Amniotic epithelial cell (primary cell): ENCODE measurements at places on chromosomes 5 and 9.

DNA sequence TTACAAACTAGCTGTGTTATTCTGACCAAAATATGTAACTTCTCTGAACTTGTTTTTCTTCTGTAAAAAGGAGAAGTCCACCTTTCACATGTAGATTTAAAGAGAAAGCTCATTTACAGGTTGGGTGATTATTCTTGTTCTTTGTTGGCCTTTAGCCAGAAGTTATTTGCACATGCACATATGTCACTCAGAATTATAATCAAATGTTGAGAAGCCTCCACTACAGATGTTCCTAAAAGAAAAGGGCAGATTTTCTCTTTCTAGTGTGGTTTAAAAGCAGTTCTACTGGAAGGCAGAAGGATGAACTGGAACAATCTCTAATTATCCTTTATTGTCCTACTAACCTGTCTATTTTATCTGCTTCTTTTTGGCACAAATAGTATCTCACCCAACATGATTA is 209.8 kb upstream of the ELAVL2 start:
- DNase-seq = no peak

DNA sequence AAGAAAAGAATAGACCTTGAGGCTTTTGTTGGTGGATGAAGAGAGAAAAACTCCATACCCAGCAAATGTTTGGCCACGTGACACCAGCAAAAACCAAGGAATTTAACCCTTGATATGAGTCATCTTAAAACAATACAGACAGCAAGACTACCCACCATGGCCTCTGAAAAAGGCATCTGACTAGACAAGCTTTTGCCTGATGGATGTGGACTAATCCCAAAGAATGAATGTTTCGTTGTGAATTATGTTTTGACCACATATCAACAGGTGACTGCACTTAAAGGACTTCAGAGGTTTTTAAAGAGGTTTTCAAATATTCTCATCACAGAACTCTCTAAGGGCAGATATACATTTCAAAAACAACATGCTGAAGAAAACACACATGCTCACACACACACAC is 33.0 kb upstream of the SLC1A3 start:
- peak; percentile 91 for DNase-seq

- no peak for DNase-seq
Measured at GRCh38 chr9:89522261-89522958, 24.5 kb upstream of the SEMA4D start.

- DNase-seq = peak; percentile 0
Measured at GRCh38 chr5:90289837-90290236, 119.7 kb downstream of the CETN3 start.

GRCh38 chr5:134177369-134178095 is 782 bp upstream of the SKP1 start:
- peak; percentile 53 for DNase-seq

GRCh38 chr9:36988848-36989247 is 45.2 kb downstream of the PAX5 start:
- DNase-seq = no peak

GRCh38 chr9:124298646-124299235 is 41.0 kb downstream of the NEK6 start:
- peak; percentile 48 for DNase-seq

DNA sequence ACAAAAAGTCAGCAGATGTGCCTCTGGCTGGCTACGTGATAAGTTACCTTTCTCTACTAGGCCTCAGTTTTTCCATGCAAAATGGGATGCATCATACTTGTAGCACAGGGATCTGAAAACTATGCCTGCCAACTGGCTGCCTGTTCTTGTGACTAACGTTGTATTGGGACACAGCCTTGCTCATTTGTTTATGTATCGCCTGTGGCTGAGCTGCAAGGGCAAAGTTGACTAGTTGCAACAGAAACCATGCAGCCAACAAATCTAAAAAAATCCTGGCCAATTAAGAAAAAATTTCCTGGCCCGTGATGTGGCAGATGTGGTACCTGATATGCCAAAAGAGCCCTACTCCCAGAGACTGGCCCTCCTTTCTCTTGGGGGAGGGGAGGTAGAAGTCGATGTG is 131.3 kb downstream of the SEC61B start:
- peak; percentile 89 for DNase-seq

- no peak for DNase-seq
Measured at GRCh38 chr9:30504502-30504905, 1879.9 kb upstream of the ACO1 start.

DNA sequence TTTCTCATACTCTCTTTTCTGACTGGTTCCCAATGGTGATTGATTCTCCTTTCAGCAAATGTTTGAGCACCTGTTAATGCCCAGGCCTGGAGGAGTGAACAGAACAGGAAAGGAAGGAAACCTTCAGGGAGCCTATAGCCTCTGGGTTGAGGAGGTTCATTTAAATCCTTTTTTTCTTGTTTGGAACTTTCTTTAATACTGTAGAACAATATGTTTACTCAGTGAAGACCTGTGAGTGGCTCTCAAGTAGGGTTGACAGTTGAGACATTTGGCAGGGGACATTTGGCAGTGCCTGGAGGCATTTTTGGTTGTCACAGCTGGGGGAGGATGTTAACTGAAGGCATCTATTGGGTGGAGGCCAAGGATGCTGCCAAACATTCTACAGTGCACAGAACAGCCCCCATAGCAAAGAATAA is 6.1 kb upstream of the FAM120AOS start:
- DNase-seq = no peak

DNA sequence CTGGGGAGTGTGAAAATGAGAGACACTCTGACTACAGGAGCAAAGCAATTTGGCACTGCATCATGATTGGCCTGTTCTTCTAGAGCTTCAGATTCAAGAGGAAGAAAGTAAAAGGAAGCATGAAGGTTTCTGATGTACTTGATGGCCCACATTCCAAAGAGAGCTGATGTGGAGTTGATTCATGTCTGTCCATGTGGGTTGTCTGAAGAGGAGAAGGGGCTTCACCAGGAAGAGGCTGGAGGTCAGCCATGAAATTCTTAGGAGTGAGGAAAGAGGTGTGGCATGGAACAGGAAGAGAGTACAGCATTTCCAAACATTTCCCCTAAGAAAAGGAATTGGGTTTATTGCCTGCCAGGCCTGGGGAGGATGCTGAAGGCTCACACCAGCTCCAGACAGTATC is 70.7 kb downstream of the PTCD2 start:
- no peak for DNase-seq

DNA sequence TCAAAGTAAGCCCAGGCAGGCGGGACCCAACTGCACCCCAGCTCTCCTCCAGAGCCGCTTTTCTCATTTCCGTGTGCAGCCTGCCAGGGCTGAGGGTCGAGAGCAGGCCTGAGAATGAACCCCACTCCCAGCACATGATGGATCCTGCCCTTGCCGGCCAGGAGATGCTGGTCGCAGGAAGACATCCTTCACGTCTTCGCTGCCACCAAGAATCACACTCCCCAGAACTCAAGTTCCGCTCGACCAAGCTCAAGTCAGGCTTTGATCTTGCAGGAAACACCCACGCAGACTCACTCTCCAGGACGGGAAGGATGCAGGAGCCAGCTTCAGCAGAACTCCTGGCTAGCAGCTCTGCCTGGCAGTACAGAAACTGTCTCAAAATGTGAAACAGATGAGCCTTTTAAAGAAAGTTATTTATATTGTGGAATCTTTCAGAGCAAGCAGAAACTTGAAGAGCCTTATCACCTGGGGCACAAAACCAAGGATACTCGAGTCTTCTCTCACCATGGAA is 102.4 kb downstream of the ROR2 start:
- DNase-seq = peak; percentile 71

DNA sequence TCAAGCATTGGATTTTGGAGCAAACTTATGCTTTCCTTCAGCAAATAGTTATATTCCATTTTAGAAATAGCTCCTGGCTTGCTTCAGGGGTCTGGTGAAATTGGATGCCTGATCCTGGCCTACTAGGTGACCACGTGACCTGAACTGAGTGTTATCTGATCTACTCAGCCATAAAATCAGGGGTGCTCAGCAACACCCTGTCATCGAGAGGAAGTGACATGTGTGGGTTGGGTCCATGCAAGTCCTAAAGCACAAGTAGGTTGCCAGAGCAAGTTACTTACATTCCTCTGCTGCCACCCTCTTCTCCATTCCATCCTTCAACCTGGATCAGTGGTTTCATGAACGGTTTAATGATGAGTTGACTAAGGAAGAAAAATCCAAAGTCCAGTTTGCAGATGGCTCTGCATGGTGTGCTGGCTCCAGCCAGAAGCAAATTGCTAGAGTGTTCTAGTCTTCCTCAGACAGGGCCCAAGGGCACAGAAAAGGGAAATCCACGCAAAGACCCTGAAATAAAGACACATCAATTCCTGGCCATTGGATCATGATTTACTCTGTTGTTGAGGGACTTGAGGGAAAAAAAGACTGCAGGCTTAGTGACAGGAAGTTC is 2.8 kb upstream of the FAM193B start:
- no peak for DNase-seq

DNA sequence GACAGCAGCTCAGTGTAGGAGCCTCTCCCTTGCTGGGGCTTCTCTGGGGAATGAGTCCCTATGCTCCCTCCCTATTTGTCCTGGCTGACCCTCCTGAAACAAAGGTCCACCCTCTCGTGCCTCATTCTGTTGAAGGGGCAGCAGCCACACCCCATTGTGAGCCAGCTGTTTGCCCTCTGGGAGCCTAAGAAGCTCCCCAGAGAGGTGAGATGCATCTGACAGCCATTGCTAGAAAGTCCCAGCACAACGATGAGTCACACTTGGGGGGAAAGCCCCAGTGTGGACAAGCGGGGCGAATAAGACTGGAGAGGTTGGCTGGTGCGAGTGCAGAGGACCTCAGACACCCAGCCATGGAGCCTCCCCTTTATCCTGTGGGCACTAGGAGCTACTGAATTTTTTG is 101.4 kb downstream of the PPARGC1B start:
- DNase-seq = peak; percentile 32

GRCh38 chr9:116765011-116765410 is 77.9 kb downstream of the TRIM32 start:
- DNase-seq = no peak

DNA sequence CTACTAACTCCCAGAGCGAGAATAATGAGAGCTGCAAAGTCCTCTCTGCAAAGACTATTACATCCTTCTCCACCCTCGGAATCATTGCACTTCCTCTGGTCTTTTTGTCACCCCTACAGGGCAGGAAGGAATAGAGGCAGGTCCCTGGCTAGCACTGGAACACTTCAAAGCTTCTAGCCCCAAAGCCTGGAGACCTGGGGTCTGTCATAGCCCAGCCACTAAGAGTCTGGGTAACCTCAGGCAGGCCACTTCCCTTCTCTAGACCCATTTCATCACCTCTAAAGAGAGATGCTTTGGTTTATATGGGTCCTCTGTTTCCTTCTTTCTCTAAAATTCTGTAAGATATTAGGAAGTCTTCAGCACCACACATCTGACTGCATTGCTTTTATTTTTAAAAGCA is 6.7 kb downstream of the ADRB2 start:
- no peak for DNase-seq

GRCh38 chr5:166576323-166576722 is 1715.1 kb upstream of the WWC1 start:
- DNase-seq = no peak

DNA sequence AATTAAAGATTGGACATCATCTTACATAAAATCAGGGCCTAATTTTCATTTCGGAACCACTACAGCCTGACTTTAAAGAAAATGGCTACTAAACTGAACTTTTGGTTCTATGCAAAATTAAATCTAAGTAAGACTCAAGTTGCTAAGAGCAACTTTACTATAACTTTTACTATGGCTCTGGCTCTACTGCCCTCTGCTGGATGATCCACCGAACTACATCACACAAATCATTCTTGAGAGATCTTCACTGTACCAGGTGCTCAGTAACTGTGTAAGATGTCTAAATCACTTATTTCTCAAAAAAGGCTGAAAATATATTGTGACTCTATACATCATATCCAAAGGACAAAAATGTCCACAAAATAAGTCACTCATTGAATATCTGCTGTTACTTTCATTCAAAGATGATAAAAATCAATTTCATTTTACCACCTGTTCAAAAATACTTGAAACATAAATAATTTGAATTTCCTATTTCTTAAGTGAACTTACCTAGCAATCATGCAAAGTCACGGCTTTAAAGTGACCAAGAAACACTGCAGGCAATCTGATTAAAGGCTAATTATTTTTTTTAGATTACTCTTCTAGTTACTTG is 13.5 kb downstream of the MOCS2 start:
- DNase-seq = peak; percentile 63

DNA sequence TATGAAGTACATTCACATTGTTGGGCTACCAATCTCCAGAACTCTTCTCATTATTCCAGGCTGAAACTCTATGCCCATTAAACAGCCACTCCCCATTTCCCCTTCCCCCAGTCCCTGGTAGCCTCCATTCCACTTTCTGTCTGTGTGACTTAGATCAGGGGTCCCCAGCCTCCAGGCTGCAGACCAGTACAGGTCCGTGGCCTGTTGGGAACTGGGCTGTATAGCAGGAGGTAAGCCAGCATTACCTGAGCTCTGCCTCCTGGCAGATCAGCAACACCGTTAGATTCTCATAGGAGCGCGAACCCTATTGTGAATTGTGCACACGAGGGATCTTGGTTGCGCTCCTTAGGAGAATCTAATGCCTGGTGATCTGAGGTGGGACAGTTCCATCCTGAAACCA is 23.1 kb downstream of the ZNF618 start:
- no peak for DNase-seq

DNA sequence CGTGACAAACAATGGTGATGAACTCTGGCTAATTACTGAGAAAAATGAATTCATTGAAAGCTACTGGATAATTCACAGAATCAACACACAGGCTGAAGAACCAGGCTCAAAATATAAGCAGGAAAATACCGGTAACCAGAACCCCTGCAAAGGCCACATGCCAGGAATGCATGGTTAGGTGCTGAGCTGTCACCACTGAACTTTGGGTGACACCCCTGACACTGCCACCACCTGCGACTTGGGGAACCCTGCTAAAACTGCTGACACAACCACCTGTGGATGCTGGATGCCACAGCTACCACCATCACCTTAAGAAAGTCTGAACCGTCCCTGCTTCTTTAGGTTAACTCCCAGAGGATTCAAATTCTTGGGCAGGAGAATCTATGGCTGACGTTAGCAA is 72.0 kb upstream of the NR4A3 start:
- no peak for DNase-seq

DNA sequence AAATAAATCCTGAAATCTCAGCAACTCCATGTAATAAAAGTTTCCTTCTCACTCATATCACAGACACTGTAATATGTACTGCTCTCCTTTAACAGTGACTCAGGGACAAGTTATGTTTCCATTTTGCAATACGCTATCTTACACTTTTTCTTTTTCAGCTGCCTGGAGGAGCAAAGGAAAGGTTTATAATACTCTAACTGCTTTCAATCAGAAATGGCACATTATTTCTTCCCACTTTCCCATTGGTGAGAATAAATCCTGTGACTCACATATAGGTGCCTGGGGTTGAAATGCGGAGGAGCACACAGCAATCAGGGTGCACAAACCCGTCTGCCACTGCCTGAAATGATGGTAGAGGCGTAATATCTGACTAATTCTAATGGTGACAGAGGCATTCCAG is 186.6 kb downstream of the HINT1 start:
- peak; percentile 81 for DNase-seq
